ENCODE measurements at places on chromosomes 12 and 14.

DNA sequence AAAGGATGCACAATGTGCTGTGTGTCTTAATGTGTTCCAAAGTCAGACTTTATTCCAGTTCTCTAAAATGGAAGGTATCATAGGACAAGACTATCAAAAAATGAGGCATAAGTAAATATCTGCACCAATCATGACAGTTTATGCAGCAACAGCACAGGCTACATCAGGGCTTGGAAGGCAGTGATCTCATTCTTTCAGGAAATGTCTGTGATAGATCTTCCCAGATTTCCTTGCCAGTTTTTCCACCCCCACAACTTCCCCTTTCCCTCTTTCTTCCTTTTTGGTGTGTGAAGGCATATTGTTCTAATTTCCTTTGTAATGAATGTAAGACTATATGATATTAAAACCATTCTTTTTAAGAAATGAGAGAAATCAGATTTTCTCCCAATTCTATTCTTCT, 326.7 kb downstream of the ATP23 start:
- no peak for DNase-seq

GRCh38 chr14:30698463-30698862, 76.3 kb downstream of the SCFD1 start:
- DNase-seq: no peak

DNA sequence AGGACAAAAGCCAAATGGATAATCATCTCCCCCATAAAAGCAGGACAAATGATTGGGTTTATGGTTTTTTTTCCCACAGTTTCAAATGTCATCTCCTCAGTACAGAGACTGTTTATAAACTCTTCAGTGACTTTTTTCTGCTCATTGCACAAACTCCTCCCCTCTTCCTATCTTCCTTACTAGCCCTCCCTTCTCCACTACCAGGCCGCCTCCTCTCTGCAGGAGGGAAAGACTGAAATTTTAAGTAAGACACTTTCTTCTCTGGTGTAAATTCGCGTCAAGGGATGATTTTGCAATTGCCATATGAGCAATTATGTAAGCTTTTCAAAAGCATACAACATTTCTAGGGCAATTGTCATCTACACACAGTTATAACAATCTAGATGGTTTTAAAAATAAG, 37.0 kb downstream of the BTG1 start:
- DNase-seq: no peak

GRCh38 chr12:6032726-6033125, 87.7 kb upstream of the ANO2 start:
- no peak for DNase-seq

- peak; percentile 56 for DNase-seq
These were observed 26.1 kb upstream of the UBC start for GRCh38 chr12:124940393-124941169.

DNA sequence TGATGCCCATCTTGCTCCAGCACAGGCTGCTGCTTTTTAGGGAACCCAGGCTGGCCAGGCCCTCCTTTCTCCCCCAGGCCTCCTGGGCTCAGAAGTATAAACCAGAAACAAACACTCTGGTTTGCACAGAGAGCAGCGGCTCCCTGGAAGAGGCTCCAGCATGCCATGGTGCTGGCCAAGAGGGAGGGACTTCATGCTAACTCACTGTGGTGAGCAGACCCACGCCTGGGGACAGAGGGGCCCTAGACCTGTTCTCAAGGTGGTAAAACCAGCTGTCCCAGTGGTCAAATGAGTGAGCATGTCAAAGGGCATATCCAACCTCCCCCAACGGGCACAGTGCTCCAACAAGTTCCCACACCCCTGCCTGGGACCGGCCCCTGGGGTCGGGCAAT, 15.5 kb downstream of the BCL11B start:
- no peak for DNase-seq

- no peak for DNase-seq
These were observed 4.9 kb downstream of the HEATR4 start for GRCh38 chr14:73553845-73554244.

DNA sequence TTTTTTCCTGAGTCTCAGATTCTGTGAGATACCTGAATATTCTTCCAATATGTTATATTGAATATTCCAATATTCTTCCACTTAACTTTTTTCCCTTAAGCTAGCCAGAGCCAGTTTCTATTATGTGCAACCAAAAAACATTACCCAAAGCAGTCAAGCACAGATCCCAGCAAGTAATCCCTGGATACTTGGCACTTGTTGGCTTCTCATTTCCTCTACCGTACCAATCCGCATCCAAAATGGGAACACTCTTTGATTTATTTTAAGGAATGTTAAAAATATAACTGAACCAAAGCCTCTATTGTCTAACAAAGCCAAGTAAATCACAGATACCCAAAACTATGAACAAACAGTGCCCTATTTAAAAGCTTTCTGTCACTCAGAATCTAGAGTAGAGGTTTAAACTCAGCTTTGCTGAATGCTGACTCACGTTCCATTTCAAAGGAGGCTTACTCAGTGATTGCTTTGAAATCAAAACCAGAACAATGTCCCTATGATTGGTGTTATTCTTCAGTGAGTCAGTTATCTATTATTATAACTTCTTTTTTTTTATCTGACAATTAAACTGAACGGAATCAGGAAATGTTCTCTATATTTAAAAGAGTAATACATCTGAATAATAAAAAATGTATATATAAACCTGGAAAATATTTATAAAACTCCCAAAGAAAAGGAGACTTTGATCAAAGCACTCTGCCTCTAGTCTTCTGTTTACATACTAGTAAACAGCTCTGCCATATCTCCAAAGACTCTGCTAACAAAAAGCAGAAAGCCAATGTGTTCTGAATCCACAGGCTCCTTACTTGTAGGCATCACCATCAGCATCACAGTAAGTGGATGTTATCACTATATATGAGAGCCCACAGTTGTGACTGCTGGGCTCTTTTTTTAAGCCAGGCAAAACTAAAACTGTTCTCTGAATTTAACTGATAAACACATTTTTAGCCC, 360.8 kb downstream of the CCDC91 start:
- no peak for DNase-seq

Measured in activated naive CD8-positive, alpha-beta T cell treated with anti-CD3 and anti-CD28 coated beads, Interleukin-2, amount 50 U/mL, for 16 hours (primary cell).